ENCODE measurements at places on chromosomes 11 and 22.

- DNase-seq, result peak; percentile 16
These were observed 22.8 kb downstream of the CASP5 start for GRCh38 chr11:105000167-105000566.

- no peak for DNase-seq
These were observed 4.6 kb upstream of the ACRV1 start for GRCh38 chr11:125685228-125685627.

DNA sequence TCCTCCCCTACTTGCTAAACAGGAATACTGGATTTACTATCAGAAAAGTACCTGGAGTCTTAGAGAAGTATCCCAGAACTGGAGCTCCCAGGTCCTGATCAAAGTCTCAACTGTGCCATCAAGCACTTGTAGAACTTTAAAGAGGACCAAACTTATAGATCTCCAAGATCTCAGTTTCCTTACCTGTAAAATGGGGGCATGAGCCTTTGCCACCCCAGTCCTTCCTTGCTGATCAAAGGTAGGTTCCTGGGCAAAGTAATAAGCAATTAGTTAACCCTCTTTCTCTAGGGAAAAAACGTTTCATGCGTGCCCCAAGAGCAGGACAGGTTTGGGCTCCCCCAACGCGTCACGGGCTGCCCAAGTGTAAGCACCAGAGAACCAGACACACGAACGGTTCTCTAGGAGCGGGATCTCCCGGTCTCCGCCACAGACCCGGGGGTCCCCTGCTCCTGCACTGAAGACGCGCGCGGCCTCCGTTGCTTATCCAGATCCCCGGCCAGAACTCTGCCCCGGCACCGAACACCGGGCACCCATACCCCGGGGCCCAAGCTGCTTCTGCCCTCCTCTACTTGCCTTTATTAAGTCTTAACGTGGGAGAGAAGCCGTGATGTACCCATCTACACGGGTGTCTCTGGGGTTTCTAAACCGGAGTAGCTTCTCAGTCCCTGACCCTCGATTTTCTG, 505 bp downstream of the ZNF214 start:
- no peak for DNase-seq

GRCh38 chr11:537622-538430, 499 bp downstream of the LRRC56 start:
- DNase-seq, result no peak

GRCh38 chr11:83493917-83494316, 207.8 kb upstream of the CCDC90B start:
- DNase-seq, result no peak
